ENCODE measurements at places on chromosomes 7 and 10.

GRCh38 chr10:2650328-2650727, 417.0 kb upstream of the PFKP start:
- DNase-seq: no peak

DNA sequence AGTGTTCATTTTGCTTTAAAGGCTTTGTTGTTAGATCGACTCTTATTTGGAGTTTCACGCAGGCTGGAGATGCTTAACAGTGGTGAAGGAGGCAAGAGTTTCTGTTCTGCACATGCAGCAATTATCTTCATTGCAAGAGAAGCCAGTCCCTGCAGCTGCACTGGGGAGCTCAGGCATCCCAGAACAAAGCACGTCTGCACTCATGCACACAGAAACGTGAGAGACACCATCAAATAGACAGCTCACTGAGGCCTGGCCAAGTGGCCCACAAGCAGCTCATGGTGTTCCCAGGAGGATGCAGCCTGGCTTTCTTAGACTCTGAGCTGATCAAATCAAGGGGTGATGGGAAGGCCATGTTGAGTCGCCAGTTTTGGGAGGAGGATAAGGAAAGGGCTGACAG, 246.1 kb downstream of the CREB5 start:
- DNase-seq: no peak

DNA sequence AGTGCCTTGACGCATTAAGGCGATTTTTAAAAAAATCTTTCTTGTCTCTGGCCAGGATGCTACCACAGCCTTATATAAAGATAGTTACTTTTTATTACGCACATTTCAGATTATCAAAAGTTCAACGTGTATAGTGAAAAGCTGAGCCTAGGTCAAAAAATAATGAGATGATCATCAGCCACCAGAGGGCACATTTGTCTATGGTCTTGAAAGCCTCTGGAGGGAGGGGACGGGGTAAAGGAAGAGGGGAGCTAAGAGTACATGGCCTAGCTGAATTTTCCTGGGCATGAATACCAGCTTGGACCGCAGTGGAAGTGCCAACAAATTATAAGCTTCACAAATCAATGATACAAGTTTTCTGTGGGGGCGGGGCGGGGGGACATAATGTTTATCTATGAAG, 285.9 kb upstream of the SMIM30 start:
- no peak for DNase-seq

DNA sequence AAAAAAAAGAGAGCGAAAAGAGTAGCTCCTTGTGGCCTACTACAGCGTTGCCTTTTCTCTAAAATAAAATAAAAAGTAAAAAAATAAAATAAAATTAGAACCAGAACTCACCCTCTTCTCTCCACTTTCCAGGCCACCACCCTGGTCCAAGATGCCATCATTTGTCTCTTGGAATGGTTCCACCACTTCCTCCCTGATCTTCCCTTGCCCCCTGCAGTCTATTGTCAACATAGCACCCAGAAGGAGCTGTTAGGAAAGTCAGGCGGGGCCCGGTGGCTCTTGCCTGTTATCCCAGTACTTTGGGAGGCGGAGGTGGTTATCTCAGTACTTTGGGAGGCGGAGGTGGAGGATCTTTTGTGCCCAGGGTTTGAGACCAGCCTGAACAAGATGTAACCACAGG, 7.6 kb upstream of the GRID2IP start:
- no peak for DNase-seq

- DNase-seq: no peak
These were observed 607.7 kb downstream of the GALNT17 start for GRCh38 chr7:71739520-71740173.

DNA sequence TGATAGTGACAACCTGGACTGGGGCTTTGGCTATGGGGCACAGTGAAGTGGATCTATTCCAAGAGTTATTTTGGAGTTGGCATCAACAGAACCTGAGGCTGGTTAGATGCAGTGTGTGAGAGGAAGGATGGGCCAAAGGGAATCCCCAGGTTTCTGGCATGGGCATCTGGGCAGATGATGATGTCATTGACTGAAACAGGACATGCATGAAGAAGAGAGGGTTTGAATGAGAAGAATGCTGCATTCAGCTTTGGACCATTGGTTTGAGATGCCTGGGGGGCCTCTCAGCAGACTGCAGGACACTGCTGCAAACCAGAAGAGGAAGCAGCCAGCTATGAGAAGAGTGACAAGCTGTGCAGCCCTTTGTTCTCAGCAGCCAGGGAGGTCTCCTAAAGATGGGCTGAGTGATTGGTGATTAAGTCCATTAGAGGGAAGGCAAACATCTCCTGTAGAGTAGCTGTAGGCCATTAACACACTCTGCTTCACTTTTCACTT, 23.1 kb upstream of the PIK3CG start:
- no peak for DNase-seq

DNA sequence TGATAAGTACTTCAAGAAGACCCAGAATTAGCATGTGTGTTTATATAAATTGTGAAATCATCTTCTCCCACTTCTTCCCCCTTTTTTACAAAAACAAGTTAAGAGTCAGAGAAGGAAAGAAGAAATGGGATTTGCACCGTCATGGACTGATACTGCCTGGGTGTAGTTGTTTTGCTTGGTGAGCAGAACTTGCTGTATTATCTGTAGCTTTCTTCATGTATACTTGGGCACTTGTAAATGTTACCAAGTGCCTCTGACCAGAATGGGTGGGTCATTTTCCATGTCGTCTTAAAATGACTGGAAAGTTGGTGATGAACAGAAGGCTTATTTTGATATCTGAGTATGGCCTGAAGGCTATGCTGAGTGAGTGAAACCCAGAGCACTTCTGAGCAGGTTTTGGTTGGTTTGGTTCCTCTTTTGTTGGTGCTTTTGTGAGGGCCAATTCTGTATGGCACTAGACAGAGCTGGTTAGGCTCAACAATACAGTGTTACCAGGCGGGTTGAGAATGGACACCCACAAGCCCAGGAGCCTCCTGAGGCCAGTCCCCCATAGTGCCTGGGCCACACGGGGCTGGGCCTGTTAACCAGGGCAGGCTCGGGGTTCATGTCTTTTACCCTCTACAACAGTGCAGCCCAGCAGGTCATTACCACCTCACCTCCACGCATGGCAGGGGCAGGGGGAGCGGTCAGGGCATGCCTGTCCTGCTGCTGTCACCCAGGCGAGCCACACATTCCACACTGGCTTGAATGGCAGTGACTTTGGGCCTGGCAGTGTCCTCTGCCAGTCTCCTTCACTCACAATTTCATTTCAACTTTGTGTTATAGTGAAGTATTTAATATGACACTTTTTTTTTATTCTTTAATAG, 115.1 kb downstream of the CCNY start:
- DNase-seq: no peak

GRCh38 chr10:110817614-110818013, 54.1 kb upstream of the PDCD4 start:
- no peak for DNase-seq

- DNase-seq: no peak
These were observed 11.0 kb upstream of the DNTT start for GRCh38 chr10:96292971-96293920.

DNA sequence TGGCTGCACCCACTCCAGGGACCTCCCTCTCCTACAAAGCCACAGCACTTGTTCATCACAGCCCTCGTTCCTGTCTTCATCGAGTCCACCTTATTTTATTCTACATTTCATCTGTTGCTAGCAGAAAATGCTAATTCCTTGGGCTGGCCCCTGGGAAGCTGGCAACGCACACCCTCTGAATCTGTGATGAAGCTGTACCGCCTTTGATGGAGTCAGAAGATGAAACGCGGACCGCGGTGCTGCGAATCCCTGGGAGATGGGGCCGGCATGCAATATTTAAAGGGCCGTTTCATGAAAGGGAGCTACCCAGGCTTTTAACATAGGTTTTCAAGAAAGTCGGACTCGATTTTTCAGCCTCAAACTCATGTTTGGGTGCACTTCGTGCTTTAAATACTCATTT, 88.5 kb downstream of the NPTX2 start:
- no peak for DNase-seq

GRCh38 chr10:26378861-26379294, 59.3 kb upstream of the APBB1IP start:
- DNase-seq: no peak

- DNase-seq: no peak
These were observed 595.5 kb downstream of the REEP3 start for GRCh38 chr10:64116707-64117106.

DNA sequence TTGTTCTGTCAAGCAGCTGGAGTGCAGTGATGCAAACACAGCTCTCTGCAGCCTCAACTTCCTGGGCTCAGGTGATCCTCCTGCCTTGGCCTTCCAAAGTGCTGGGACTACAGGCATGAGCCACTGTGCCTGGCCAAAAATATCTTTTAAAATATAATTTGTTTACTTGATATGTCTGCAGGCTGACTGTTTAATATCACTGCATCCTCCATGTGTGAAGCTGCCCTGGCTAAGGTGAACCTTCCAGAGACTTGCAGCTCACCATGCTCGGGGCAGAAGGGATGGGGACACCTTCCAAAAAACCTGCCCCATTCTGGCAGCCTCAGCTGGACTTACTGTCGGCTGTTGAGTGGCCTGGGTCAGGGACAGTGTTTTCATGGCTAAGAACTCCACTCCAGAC, 57.6 kb upstream of the DDC start:
- no peak for DNase-seq

- no peak for DNase-seq
These were observed 6.1 kb upstream of the KEL start for GRCh38 chr7:142968229-142968628.

DNA sequence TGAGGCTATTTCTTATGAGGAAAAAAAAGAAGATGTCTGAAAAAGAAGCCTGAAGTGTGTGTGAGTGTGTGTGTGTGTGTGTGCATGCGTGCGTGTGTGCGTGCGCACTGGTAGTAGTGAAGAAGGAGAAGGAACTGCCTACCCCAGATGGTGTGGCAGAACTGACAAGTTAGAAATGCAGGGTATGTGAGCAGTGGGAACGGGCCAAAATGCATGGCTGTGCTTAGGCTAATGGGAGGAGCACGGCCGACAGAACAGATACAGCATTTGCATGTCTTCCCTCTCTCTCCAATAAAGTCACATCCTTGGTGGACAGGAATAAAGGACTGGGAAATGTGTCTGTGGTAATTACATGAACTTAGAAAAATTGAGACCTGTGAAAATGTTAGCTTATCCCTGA, 94.3 kb downstream of the IDE start:
- DNase-seq: no peak

GRCh38 chr7:123075838-123076467, 80.5 kb upstream of the TAS2R16 start:
- DNase-seq: no peak

GRCh38 chr10:77505431-77506334, 131.9 kb downstream of the KCNMA1 start:
- no peak for DNase-seq

DNA sequence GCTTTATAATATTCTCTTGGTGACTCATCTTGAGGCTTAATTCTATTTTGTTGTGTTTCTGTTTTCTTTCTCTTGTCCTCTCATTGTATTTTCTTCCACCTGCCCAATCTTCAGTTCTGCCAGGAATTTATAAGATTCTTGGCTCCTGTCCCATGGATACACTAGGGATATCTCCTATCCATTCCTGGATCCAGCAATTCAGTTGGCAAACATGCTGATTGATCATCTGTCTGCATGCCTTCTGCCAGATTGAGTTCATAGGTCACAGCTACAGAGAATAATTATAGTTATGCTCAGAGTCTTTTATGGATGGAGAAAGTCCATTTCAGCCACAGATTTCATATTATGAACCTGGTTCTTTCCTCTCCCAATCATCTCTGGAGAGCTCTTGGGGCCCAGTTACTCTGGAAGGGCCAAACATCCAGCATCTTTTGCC, 140.4 kb upstream of the MAGI2 start:
- DNase-seq: no peak

- no peak for DNase-seq
These were observed 134.8 kb upstream of the SHH start for GRCh38 chr7:155947051-155947450.

DNA sequence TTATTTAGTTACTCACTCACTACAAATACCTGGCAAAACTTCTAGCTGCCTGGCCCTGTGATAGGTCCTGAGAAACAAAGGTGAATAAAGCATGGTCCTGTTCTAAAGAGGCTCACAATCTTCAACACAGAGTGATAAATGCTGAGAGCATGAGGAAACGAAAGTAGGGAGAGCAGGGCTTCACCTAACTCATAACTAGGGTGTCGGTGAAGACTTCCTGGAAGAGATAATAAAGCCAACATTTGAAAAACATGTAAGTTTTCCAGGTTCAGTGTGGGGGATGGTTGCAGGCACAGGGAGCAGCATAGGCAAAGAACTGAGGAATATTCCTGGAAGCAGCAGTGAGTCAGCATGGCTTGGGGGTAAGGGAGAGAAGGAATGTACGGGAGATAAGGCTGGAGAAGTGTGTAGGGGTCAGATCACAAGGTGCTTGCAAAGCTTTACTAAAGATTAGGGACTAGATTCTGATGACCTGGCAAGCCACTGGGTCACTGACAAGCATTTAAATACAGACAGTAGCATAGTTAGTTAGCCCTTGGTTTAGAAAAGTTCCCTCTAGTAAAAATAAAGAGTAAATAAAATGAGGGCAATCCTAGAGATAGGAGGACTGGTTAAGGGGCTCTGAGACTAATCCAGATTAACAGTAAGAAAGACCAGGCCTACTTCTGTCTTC, 5.1 kb downstream of the KEL start:
- no peak for DNase-seq

DNA sequence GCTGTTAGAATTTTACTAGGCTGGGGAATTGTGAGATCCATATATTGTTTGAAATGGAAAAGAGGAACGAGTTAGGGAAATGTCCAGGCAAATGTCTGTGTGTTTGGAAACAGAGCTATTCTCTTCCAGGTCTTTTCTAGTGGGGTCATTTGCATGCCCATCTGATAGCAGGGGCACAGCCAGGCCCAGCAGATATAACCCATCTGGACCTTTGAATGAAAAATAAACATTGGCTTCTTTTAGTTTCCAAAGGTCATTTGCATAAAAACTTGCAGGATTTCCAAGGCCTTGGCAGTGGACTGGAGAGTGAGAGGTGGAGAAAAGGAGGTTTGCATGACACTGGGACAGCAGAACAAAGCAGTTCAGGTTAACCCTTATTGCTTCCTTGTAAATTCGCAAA, 188.0 kb upstream of the GPR26 start:
- no peak for DNase-seq

DNA sequence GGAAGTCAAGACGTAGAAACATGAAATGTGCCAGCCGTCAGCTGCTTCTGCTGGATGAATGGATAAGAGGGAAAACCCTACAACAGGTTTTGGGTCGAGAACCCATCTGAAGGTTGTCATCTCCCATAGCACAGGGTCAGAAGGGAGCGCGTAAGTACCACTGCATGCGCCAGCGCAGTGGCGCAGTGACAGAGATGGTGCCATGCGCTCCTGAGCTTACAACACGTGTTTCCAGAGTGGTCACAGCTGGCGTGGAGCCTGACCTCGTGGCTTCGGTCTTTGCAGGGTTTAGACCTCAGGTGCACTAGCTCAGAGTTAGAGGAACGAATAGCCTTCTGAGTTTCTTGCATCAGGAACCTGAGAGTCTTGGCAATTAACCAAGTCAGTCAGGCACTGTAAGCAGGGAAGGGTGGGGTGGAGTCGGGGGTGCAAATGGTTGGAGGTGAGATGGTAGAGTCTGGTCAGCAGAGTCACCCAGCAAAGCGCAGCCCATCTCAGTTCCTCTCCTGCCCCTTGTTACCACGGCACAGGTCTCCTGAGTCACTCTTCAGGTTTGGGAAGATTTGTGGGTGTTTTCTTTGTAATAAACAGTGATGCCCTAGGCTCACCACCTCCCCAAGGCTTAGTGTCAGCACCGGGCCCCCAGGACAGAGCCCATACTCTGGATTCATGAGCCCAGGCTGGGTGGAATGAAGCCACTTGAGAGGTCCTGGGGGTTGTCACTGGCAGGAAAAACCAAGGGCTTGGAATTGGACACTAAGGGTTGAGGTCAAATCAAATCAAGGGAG, 84.1 kb upstream of the PPIF start:
- DNase-seq: no peak
